ENCODE measurements at places on chromosomes 16 and 17.

DNA sequence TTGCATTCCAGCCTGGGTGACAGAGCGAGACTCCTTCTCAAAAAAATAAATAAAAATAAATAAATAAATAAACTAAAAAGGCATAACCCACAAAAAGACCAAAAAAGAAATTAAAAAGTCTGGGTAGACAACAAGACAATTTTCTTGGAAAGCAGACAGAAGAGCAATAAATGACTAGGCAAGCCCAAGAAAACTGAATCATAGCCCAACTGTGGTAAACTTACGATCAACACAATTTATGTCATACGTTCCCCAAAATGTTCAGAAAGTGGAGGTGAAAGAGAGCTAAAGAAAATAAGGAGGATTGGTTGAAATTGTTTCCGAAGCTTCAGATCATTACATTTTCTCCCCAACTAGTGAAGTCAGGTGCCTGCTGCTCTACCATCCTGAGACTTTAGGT lies 31.3 kb upstream of the C17orf78 start:
- no peak for DNase-seq

DNA sequence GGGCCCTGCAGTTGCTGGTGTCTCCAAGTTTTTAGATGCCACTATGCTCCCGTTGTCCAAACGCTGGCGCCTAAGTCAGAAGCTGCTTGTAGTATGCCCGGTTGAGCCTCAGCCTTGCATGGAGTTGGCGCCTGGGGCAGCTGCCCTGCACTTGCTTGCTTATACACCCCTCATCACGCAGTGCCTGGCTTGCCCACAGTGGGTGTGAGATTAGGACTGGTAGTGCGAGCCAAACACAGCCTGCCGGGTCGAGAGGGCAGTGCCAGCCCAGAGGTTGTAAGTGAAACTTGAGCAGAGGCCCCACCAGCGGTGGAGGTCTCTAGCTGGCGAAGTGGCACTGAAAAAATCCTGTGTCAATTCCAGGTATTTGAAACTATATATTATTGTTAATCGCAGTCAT lies 90.3 kb downstream of the ITFG1 start:
- no peak for DNase-seq

GRCh38 chr17:81884520-81884919 lies 6.9 kb downstream of the ALYREF start:
- DNase-seq = no peak

DNA sequence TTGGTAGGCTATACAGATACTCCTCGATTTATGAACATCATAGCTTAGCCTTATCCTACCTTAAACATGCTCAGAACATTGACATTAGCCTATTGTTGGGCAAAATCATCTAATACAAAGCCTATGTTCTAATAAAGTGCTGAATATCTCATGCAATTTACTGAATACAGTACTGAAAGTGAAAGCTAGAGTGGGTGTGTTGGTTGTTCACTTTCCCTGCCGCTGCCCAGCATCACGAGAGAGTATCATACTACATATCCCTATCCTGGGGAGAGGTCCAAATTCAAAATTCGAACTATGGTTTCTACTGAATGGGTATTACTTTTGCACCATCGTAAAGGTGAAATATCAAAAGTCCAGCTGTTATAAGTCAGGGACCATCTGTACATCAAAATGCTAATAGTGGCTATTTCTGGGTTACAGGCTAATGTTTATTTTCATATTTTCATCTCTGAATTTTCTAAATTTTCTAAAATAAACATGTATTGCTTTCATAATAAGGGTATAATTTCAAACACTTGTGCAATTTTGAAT lies 54.5 kb downstream of the NACA2 start:
- no peak for DNase-seq

- no peak for DNase-seq
These were observed 20.4 kb upstream of the SMURF2 start for GRCh38 chr17:64682261-64683181.

- DNase-seq = no peak
These were observed 179.4 kb downstream of the VPS53 start for GRCh38 chr17:535198-535597.

DNA sequence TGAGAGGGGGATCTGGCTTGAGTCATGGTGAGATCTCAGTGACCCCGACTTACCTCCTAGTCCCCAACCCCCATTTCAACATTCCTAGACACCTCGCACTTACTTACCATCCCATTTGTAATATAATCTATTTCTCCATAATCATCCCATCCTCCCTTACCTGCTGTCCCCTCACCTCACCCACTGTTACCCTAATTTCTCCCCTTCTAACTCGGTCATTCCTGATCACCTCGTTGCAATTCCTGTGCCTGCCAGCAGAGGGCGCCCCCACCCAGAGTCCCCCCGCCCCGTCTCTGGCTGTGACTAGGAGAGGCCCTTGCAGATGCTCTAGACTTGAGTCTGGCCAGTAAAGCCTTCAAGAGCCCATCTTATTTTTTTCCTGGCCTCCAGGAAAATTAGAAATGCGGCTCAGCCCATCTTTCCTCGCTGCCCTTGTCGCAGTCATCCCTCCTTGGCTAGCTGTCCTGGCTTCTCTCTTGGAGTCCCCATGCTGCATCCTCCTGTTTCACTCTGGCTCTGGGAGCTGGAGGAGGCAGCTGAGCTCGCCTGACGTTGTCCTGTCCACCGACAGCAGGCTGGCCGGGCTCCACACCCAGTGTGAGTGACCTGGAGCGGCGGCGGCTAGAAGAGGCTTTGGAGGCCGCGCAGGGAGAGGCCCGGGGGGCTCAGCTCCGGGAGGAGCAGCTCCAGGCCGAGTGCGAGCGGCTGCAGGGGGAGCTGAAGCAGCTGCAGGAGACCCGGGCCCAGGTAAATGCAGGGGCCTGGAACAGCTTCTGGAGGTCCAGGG lies 5.0 kb downstream of the TBKBP1 start:
- no peak for DNase-seq

GRCh38 chr17:27315322-27315721 lies 21.4 kb downstream of the WSB1 start:
- no peak for DNase-seq

- no peak for DNase-seq
These were observed 24.4 kb upstream of the ST6GALNAC1 start for GRCh38 chr17:76667786-76668453.

DNA sequence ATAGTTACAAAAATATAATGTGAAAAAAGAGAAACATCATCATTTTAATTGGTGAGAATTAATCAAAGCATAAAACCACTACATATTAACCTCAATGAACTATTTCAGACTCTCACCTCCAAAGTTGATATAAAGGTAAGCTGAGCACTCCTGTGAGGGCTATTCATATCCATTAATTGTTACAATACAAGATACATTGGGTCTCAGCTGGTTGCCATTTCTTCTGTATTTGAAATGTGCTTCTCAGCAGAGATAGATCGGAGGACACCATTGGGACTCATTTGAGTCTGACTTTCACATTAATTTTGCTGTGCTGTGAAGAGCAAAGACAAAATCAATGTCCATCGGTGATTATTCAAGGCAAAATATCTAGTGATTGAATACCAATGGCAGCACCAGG lies 459.5 kb upstream of the GOT2 start:
- DNase-seq = no peak

- no peak for DNase-seq
These were observed 24.0 kb upstream of the ABCA5 start for GRCh38 chr17:69350911-69351310.

DNA sequence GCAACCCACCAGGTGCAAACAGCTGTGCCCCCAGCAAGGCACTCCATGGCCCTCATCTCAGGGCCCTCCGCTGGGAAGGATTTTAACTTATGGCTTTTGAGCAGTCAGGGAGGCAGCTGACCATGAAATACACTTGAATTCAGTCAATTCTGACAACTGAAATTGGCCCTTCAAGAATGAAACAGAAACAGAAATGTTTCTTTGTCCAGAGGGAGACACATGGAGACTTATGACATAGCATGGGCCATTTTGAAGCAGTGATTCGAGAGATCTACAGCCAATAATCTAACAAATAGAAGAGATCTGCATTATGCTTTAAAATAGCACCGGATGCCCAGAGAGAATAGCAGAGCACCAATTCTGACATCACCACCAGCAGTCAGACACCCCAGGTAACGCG lies 7.5 kb downstream of the CACNG1 start:
- DNase-seq = no peak

- DNase-seq = no peak
These were observed 10.8 kb downstream of the RCVRN start for GRCh38 chr17:9894231-9894630.

DNA sequence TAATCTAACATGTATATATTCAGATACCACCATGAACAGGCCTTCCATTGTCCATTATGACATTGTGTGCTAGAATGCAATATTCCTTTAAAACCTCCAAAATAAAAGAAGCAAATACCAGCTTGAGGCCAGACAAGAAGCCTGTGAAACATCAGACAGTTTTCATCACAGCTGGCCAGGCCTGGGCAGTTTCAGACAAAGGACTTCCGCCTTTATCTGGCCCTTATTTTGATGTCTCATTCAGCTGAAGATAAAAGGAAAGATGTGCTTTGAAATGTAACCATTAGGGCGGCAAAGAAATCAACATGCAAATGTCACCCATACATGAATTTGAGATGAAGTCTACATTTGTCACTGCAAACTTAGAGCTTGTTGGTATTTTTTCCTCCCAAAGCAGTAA lies 737.5 kb downstream of the KCNJ2 start:
- DNase-seq = no peak

DNA sequence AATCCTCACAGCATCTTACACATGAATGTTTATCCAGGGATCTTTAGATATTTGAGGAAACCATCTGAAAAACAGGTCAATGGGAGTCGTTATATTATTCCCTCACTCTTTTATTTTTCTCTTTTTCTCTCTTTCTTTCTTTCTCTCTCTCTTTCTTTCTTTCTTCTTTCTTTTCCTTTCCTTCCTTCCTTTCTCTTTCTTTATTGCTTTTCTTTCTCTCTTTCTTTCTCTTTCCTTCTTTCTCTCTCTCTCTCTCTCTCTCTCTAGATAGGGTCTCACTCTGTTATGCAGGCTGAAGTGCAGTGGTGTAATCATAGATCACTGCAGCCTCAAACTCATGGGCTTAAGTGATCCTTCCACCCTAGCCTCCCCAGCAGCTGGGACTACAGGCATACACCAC lies 20.3 kb upstream of the OR4D1 start:
- no peak for DNase-seq

DNA sequence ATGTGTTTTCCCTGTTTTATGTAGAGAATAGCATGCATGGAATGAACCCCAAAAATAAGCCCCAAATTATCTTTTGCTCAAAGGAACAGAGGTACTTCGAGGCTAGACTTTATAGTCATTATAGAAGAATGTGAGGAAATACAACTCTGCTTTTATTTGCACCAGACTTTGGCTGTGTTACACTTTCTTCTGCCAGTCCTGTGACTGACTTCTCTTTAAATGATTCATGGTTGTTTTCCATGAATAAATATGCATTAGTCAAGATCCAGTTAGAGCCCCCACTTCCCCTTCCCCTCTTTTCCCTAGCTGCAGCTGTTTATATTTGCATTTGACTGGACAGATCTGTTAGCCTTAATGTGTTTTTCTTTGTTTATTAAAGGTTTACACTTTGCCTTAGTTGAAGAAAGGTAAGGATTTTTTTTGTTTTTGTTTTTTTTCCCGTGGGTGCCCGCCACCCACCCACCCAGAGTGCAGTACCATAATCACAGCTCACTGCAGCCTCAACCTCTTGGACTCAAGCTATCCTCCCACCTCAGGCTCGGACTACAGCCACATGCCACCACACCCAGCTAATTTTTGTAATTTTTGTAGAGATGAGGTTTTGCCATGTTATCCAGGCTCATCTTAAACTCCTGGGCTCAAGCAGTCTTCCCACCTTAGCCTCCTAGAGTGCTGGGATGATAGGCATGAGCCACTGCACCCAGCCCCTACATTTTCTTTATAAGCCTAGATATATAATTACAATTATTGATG lies 152.6 kb downstream of the CYB561 start:
- no peak for DNase-seq

DNA sequence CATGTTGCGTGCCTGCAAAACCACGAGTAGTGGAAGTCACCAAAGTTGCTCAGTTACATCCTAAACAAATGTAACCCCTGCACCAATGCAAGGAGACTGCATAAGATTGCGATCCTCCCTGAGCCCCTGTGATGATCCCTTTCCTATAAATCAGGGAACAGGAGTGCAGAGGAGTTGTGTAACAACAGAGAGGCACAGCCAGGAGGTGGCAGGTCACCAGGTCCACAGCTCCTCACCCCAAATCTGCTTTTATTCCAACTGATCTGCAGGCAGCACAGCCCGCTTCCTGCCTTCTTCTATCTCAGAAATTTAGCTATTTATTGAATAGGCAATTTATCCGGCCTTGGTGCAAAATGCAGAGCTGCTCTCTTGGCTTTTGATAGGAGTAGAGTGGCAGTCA lies 36.0 kb upstream of the MRTFB start:
- no peak for DNase-seq

- no peak for DNase-seq
These were observed 66.9 kb upstream of the RCVRN start for GRCh38 chr17:9971991-9972390.

- no peak for DNase-seq
These were observed 275.8 kb downstream of the FOXL1 start for GRCh38 chr16:86854058-86854621.

- peak; percentile 11 for DNase-seq
These were observed 29.4 kb downstream of the C16orf87 start for GRCh38 chr16:46801428-46802049.

GRCh38 chr16:2148714-2149629 lies 547 bp downstream of the RAB26 start:
- no peak for DNase-seq

- no peak for DNase-seq
These were observed 186.5 kb downstream of the AXIN2 start for GRCh38 chr17:65374966-65375365.

DNA sequence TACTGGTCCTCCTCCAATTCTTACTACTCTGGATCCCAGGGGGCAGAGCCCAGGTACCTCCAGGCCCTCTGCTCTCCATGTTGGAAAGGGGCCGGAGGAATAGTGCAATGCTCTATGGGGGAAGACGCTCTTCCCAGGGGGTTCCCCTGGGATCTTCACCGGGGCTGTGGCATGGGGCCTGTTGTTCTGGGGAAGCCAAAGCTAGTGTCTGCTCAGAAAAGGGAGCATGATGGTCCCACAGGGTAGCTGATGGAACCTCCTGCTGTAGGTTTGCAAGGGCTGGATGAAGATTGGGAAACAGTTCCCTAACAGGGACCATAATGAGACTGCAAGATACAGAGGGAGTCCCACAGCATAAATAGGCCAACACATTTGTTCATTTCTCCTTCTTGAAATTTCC lies 114.7 kb downstream of the IRX5 start:
- no peak for DNase-seq

GRCh38 chr17:26792486-26792885 lies 501.4 kb upstream of the WSB1 start:
- no peak for DNase-seq

DNA sequence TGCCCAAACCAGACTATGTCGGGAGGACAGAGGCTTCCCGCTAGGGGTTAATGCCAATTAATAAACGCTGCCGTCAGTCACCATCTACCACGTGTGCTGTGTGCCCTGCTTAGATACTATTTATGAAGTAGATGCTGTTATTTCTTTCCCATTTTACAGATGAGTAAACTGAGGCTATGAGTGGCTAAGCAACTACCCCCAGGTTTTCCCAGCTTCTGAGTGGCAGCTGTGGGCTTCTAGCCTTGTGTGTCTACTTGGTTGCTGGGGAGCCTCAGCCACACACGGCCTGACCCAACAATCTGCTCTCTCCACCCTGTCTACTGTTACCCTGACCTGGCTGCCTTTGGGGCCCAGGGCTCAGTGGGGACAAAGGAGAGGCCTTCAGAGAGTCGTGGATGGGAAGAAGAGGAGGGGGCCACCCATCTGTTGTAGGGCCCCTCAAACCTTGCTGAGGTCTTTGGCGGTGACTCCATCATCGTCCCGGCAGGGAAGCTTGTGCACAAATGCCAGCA lies 7.1 kb downstream of the GIT1 start:
- DNase-seq = no peak

Data from NT2/D1 (cell line).